ENCODE measurements at places on chromosomes 7 and 10.

DNA sequence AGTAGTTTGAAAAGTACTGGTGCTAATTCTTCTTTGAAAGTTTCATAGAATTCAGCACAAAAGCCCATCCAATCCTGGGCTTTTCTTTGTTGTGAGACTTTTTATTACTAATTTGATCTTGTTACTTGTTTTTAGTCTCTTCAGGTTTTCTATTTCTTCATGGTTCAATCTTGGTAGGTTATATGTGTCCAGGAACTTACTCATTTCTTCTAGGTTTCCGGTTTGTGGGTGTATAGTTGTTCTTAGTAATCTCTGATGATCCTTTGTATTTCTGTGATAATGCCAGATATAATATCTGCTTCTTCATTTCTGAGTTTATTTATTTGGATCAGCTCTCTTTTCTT lies 147.5 kb downstream of the RTKN2 start:
- DNase-seq, result no peak

DNA sequence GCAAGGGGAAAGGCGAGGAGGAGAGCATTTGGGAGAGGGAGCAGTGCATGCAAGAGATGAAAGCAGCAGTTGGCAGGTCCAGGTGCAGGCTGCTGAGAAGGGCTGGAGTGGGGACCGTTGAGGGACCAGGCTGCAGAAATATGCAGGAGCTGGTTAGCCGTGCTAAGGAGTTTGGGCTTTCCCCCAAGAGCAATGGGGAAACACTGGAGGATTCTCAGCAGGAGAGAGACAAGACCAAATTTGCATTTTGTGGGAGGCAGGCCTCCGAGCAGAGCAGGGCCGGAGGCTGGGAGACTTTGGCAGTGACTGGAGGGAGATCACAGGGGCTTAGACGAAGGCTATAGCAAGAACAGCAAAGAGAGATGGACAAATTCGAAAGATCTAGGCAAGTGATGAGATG lies 11.8 kb downstream of the BTBD16 start:
- no peak for DNase-seq

DNA sequence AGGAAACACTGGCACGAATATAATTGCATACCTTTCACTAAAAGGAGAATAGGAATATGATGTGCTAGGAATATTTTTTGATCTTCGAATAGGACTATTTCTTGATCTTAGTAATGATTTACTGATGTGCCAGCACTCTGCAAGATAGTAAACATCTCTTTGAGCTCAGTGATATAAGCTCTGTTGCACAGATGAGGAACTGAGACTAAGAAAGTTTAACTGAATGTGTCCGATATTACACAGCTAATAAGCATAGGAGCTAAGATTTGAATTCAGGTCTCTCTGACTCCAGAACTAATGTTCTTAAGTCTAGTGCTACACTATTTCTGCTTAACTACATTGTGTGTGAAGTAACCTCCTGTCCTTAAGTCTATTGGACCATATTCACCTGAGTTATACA lies 98.4 kb upstream of the PTPRZ1 start:
- no peak for DNase-seq

- DNase-seq, result no peak
Measured at GRCh38 chr10:12614177-12614995, 265.0 kb downstream of the CAMK1D start.

DNA sequence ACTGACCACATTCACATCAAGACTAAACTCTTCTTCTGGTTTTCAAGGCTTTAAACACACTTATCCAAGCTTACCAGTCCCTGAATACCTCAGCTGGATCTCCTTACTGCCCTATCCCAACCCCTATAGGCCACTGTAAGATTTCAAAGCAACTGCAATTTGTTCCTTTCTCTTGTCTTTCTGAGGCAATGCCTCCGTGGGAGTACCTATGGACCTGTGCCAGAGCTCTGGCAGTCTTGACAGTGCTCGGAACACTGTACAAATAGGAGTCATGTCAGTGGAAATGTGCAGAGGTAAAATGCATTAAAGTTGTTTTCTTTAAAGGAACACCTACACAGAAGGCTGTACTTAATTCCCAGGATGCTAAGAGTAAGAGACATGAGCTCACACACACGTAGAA lies 124.7 kb downstream of the CNOT4 start:
- DNase-seq, result no peak

GRCh38 chr10:35909121-35909720 lies 267.1 kb upstream of the FZD8 start:
- no peak for DNase-seq

- no peak for DNase-seq
Measured at GRCh38 chr7:157745721-157746709, 409.2 kb downstream of the DNAJB6 start.

DNA sequence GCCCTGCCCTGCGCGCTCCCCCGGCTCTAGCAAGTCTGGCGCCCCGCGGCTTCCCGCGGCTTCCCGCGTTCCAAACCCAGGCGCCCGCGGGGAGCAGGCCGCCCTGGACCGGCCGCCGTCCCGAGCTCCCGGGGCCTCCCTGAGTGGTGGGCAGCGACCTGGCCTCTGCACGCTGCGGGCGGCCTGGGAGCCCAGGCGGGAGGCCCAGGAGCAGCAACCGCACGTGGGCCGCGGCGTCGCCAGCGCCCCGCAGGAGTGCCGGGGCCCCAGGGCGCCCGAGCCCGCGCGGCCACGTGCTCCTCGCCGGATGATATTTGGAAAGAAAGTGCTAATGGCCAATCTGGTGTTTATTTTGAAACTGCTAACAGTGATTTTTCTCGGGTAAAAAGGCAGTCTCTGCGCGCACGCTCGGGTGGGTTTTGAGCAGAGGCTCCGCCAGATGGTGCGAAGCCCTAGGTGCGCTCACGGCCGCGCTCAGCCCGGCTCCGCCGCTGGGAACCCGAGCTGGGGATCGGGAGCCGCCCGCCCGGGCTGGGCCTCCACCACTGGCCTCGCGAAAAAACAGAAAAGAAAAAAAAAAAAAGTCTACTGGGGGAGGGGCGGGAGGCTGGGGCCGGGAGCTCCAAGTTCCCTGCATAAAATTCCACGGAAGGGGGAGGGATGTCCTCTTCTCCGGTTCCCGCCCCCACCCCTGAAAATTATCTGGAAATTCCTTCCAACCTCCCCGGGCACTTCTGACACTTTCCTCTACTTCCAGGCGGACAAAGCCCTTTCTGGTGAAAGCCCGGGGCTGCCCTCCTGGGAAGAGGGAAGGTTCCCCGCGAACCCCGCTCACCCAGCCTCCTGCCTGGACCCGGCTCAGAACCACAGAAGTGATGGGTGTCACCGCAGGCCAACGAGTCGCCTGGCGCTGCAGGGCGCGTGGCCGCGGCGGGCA lies 4.3 kb downstream of the EBF3 start:
- DNase-seq, result no peak

DNA sequence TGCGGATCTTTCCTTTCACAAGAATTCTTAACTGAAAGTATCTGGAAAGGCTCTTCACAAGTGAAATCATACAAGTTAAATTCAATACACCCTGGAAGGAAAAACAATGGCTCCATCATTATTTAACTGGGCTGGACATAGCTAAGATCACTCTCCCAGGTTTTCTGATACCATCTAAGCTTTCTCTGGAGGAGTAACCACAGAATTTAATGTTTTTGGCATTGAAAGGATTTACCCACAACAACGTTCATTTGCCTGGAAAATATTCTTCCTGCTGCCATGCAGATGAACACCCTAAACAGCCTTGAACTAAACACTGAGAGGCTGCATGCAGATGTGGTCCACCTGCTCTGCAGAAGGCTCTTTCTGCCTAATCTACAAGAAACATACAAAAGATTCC lies 4.3 kb downstream of the NEBL start:
- DNase-seq, result no peak

- DNase-seq, result no peak
Measured at GRCh38 chr7:39248692-39249090, 271.0 kb downstream of the POU6F2 start.

DNA sequence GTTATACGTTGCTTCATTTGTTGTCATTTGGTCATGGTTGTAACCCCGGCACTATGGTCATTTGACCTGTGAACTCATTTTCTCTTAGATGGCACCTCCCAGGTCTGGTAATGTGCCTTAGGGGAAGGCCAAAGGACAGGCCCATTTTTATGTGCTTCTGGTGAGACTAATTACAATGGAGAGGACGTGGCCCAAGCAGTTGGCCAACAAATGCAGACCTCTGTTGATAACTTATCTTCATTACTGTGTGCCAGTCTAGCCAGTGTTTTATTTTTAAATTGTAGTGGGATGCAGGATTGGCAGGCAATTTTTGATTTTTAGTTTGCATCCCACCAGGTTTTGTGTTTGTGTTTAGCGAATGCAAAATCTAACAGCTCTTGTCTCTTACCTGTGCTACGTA lies 321.5 kb upstream of the AKR1E2 start:
- DNase-seq, result no peak

DNA sequence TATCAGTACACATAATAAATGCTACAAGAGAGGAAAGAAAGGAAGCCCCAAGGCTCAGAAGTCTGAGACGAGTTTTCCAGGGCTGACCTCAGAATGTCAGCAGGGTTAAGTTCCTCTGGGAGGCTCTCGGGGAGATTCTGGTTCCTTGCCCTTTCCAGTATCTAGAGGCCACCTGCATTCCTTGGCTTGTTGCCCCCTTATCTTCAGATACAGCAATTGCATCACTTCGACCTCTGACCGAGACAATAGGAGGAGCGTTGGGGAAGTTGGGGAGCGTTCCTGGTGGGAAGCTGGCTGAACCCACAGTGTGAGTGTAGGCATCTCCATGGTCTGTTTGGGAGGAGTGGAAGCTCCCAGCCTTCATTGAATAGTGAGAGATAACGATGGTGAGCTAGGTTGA lies 72.0 kb upstream of the MTPN start:
- DNase-seq, result no peak

DNA sequence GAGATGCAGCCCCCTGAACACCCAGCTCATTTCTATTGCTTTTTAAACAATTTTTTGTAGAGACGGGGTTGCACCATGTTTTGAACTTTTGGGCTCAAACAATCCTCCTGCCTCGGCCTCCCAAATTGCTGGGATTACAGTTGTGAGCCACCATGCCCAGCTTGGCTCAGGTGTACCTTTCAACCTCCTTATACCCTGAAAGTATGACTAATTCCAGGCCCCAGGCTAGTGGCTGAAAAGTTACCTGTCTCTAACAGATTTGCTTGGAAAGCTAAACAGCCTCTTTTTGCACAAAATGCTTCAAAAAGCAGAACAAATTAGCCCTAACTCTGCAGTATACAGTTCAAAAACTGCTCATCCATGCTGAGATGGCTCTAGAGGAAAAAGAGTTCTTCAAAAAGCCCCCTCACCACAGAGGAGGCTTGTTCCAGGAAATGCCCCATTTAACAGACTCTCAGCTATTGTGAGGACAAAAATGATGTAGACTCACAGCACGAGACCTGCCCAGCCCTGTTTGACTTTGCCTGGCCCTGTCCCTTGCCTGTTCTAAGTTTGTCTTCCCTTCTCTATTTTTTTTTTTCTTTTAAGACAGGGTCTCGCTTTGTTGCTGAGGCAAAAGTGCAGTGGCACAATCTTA lies 13.4 kb upstream of the AP1S1 start:
- DNase-seq, result no peak

GRCh38 chr10:117801691-117802090 lies 245.1 kb downstream of the RAB11FIP2 start:
- no peak for DNase-seq

- no peak for DNase-seq
Measured at GRCh38 chr7:111865430-111865829, 303.1 kb upstream of the IMMP2L start.
